ENCODE measurements at places on chromosomes 4 and X. TPM values are rescaled to one million over a fixed set of nuclear protein-coding genes. Genes with fewer than 3 reads are reported as not detected.
A peak's percentile ranks its signal among the peaks of the same experiment; 100 is the strongest.

- H3K27ac ChIP-seq = no peak overlapping the region
- H3K36me3 ChIP-seq = no peaks in the 10 kb centered on the region
- H3K27me3 ChIP-seq = no peaks in the 10 kb centered on the region
- DNase-seq = no peak
- no peak overlapping the region for H3K4me3 ChIP-seq
Observed at GRCh38 chrX:94600077-94600476, 926.1 kb downstream of the FAM133A start.

GRCh38 chr4:19657856-19658255, 593.8 kb upstream of the SLIT2 start:
- H3K27me3 ChIP-seq = no peaks in the 10 kb centered on the region
- H3K4me3 ChIP-seq = no peak overlapping the region
- H3K36me3 ChIP-seq = no peaks in the 10 kb centered on the region
- DNase-seq = no peak
- no peaks in the 10 kb centered on the region for H3K4me1 ChIP-seq

DNA sequence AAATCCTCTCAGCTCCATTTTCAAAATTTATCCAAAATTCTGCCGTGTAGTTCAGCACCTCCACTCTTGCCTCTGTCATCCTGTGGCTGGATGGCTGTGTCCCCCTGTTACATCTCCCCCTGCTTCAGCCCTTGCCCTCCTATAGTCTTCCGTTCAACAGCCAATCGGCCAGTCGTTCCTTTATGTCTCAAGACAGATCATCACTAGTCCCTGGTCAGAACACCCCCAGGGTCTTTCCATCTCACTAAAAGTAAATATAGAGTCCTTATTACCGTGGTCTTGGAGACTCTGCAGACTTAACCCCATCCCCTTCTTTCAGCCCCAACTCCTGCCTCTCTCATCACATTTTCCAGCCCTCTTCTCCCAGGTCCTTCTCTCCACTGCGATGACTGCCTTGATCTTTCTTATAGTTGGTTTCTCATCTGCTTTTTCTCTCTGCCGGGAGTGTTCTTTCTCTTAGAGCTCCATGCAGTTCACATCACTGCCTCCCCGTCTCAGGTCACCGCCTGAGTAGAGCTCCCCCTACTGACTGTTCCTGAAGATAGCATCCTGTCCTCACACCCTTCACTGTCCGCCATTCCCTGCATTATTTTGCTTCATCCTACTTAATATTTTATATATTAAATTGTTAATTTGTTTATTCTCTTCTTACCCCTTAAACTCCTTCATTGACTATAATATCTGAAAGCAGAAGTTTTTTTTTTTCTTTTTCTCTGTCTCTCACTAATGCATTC, 736.9 kb upstream of the MAGEB2 start:
- H3K27me3 ChIP-seq = no peaks in the 10 kb centered on the region
- no peaks in the 10 kb centered on the region for H3K36me3 ChIP-seq
- DNase-seq = peak; percentile 12
- H3K4me1 ChIP-seq = no peaks in the 10 kb centered on the region
- H3K27ac ChIP-seq = no peak overlapping the region
- H3K4me3 ChIP-seq = no peak overlapping the region

- H3K27me3 ChIP-seq = peaks cover 7% of the 10 kb centered on the region
- no peak overlapping the region for H3K4me3 ChIP-seq
- no peaks in the 10 kb centered on the region for H3K36me3 ChIP-seq
- H3K27ac ChIP-seq = no peak overlapping the region
- no peaks in the 10 kb centered on the region for H3K4me1 ChIP-seq
Observed at GRCh38 chr4:8250227-8250626, 19.3 kb upstream of the HTRA3 start.

DNA sequence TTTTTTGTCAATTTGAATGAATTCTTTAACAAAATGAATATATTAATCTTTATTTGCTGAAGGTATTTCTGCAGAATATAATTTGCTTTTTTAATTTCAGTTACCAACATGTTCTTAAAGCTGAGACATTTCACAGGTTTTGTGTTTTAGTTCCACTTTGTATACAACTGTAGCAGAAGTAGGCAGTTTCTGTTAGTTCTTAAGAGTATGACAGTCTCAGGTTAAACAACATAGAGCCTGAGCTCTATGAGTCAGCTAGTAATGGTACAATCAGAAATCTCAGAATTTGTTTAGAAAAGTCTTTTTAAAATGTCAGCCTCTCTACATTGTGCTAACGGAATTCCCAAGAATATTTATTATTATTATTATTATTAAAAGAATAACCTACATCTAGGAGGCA, 50.4 kb downstream of the GSTCD start:
- DNase-seq = no peak
- no peaks in the 10 kb centered on the region for H3K4me1 ChIP-seq

- H3K27me3 ChIP-seq = no peaks in the 10 kb centered on the region
- DNase-seq = no peak
- no peaks in the 10 kb centered on the region for H3K36me3 ChIP-seq
- no peak overlapping the region for H3K27ac ChIP-seq
- no peaks in the 10 kb centered on the region for H3K4me1 ChIP-seq
Observed at GRCh38 chr4:27518876-27519275, 658.2 kb downstream of the STIM2 start.

DNA sequence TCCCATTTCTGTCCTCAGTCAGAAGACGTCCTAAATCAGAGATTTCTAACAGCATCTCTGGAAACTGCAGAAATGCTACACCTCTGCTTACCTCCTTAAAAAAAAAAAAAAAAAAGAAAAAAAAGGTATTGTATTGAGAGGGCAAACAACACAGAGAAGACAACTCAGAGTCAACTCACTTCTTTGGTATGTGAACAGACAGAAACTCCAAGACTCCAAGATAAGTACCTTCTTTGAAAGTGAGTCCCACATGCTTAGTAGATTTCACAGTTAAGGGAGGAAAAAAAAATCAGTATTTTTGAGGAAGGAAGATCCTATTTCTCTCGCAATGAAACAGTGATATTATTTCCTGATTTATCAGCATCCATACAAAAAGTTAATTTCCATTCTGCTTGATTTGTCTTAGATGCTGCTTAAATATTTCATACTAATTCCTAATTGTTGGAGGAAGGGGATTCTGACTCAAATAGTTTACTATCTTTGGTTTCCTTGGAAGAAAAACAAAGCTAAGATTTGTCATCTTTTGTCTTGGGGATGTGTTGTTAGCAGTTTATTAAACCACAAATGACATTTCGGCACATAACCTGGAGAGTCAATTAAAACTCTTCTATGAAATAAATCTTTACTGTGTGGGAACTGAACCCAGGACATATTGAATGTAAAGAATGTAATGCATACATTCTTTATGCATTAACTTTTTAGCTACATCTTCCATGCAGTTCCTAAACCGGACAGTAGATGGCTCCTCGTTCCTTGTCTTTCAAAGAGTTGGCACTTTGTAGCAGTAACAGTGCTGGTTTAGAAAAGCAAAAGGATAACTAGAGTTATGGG, 4.7 kb downstream of the RASGEF1B start:
- no peaks in the 10 kb centered on the region for H3K36me3 ChIP-seq
- H3K4me3 ChIP-seq = no peak overlapping the region
- H3K27ac ChIP-seq = no peak overlapping the region
- peaks cover 11% of the 10 kb centered on the region for H3K4me1 ChIP-seq

DNA sequence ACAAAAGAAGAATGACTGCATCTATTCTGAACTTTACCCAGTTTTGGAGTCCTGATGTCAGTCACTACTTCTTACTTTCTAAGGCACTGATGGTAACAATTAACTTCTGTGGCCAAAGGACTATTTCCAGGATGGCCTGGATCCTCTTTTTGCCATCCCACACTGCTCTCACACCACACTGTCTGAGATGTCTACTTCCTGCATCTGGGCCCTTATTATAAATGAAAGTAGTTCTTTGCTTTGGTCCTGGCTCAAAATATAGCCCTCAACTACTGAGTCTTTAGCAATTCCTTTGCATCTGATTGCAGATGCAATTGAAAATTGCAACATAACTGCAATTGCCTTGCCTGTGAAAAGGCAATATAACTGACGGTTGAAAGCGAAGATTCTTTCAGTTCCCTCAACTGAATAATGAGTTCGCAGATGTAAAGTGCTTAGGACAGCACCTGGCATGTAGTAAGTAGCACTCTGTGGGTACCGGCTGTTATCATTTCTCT, 44.2 kb downstream of the COQ2 start:
- no peak overlapping the region for H3K27ac ChIP-seq
- H3K36me3 ChIP-seq = no peaks in the 10 kb centered on the region
- H3K4me1 ChIP-seq = no peaks in the 10 kb centered on the region
- no peaks in the 10 kb centered on the region for H3K27me3 ChIP-seq
- DNase-seq = no peak

- H3K36me3 ChIP-seq = no peaks in the 10 kb centered on the region
- DNase-seq = no peak
- no peak overlapping the region for H3K27ac ChIP-seq
- no peaks in the 10 kb centered on the region for H3K4me1 ChIP-seq
Observed at GRCh38 chr4:157655096-157655809, 434.7 kb downstream of the GRIA2 start.

Gene SLC10A4
- total RNA-seq = 0.26 TPM

Gene ZNF157
- 0.54 TPM for total RNA-seq
